ENCODE measurements at places on chromosomes 1 and 21.

GRCh38 chr1:7444363-7444762 is 326.7 kb upstream of the VAMP3 start:
- no peak for DNase-seq

GRCh38 chr1:39632682-39633417 is 6.6 kb downstream of the HEYL start:
- no peak for DNase-seq

- no peak for DNase-seq
These were observed 8.5 kb downstream of the CHD5 start for GRCh38 chr1:6171548-6172124.

DNA sequence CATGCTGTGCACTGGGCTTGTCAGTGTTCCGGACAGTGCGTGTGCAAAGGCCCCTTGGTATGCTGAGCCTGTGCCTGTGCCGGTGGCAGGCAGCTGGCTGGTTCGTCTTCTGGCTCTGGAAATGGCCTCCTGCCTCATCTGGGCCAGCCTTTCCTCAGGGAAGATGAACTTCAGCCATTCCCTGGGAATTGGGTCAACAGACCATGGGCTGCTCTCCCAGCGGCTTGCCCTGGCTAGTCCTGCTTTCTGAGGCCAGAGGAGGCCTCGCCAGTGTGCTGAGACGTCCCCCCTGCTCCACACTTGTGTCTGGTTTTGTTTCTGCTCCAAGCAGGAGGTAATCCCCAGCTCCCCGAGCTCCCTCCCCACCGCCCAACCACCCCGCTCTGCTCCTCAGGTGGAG is 32.6 kb upstream of the RD3 start:
- no peak for DNase-seq

DNA sequence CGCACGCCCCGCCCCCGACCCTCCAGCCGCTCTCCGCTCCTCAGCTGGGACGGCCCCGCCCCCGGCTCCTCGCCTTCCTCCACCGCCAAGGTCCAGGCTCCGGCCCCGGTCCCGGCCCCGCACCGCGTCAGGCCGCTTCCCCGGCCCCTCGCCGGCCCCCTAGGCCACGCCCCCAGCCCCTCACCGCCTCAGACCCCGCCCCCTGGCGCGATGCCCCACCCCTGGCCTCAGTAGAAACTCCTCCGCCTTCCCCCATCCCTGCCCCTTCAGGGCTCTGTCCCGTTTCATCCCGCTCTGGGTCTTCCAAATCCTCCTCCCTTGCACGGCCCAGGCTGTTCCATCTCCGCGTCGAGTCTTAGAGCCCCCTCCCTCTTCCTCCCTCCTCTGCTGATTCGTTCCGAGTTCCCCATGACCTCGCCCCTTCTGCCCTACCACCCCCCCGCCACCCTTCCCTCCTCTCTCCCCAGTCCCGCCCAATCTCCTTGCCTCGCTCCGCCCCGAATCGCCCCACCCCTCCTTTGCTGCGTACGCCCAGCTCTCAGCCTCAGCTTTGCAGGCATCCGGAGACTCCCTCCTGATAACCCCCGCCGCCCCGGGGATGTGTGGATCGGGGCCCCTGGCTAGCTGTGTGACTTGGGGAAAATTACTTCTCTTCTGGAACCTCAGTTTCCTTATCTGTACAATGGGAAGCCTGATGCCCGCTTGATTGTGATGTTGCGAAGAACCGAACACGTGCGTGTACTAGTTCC is 448 bp upstream of the ASAP3 start:
- peak; percentile 67 for DNase-seq

GRCh38 chr21:28742527-28742926 is 250.2 kb downstream of the LTN1 start:
- no peak for DNase-seq

GRCh38 chr1:110002695-110003094 is 18.1 kb downstream of the AHCYL1 start:
- DNase-seq = no peak

DNA sequence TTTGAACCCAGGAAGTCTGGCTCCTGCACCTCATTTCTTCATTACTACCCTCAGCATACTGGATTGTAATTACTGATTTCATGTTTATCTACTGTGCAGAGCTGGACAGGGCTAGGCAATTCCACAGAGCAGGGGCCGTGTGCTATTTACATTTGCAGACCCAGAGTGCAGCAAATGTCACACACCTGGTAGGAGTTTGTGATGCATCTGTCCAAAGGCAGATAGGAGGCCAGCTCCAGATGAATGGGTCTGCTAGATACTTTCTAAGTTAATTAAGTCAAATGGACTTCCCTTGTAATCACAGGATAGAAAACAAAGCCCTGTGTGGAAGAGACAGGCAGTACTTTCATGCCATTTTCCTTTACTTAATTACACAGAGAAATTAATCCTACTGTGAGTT is 46.2 kb downstream of the PGBD5 start:
- no peak for DNase-seq

DNA sequence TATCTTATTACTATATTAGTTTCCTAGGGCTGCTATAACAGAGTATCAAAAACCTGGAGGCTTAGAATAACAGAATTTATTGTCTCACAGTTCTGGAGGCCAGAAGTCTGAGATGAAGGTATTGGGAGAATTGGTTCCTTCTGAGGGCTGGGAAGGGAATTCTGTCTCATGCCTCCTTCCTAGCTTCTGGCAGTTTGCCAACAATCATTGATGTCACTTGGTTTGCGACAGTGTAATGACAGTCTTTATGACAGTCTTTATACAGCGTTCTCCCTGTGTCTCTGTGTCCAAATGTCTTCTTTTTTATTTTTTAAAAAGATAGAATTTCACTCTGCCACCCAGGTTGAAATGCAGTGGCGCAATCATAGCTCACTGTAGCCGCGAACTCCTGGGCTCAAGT is 15.8 kb upstream of the CENPF start:
- no peak for DNase-seq

DNA sequence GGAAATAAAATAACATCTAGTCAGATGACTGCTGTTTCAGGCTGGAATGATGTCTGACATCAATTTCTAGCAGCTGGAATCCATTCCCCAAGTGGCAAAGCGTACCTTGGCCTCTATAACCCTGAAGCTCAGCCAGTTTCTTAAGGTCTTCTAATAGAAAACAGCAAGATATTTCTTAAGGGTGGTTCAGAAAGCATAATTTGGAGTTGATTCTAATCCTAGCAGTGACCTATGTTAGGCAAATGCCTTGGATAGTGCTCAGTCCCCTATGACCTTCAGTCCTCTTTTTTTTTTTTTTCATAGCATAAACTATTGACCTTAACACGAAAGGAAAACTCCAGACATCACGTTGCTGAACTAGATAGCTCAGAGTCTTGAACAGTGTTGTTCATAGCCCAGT is 56.5 kb downstream of the LAMC2 start:
- no peak for DNase-seq

GRCh38 chr1:65827346-65827745 is 34.7 kb downstream of the PDE4B start:
- DNase-seq = no peak

GRCh38 chr1:200982071-200982945 is 41.2 kb downstream of the KIF21B start:
- no peak for DNase-seq

DNA sequence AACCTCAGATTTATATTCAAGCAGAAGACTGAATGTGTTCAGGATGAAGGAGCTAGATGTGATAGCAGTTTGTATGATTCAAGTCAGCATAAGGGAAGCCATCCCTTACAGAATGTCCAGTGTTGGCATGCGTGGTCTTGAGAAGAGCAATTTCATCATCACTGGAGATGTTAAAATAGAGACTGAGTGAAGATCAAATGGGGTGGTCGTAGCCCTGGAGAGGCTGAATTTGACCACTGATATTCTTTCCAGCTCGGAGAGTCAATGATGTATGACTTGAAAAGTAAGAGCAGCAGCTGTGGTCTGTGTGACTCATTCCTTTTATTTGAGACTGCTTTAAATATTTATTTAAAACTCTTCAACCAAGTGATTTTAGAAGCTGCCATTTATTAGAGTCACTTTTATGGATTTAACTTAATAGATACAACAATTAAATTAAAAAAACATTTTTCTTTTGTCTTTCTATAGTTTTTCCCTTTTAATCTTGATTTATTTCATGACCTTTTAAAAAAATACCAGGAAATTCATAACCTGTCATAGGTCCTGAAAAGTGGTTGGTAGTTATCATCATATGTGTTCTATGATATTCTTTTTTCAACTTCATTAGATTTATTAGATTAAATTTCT is 15.5 kb downstream of the FMN2 start:
- no peak for DNase-seq

DNA sequence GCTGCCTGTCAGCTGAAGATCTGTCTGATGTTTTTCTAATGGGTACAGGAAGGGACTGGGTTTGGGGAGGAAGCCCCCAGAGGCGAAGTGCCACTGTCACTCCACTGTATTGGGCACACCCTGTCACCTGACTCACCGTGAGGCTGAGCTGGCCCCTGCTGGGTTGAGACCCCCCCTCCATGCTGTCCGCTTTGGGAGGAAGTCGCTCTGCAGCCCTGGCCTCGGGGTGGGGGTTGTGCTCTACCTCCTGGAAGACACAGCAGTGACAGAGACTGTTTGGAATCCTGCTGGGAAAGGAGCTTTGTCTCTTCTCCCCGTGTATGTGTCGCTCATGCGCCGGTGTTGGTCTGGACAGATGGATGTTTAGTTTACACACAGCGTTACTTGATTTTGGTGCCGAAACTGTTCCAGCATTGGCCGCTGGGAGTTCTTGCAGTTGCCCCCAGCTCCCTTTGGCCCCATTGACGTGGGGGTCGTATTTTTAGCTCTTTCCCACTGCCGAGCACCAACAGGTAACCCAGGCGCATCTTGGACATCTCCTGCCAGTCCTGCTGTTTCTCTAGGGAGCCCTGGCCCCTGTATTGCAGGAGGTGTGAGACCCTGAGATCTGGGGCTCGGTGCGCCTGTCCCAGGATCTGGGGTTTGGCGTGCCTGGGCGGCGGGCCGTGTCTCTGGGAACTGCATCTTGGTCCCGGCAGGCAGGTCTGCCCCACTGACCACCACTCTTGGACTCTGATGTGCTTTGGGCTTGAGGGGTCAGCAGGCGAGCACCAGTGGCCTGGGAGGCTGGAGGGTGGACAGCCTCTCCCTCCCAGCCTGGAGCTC is 30.3 kb downstream of the SLX9 start:
- DNase-seq = no peak

DNA sequence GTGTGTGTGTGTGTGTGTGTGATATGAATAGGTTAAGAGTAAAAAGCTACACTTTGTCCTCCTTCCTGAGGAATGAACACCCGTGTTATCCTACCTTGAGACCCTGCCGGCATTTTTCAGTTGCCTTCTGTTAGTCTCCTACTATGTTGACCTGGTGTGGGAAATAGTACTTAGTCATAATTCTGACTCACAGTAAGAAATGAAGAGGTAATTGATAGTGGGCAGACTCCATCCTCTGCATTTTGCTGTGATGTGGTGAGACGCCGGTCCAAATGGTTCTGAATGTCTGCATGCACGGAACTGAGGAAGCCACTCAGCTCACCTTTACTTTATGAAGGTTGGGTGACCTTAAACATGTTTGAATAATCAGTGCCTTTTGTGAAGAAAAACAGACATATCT is 12.6 kb downstream of the CD101 start:
- DNase-seq = no peak

- DNase-seq = no peak
These were observed 21.3 kb downstream of the VAV3 start for GRCh38 chr1:107943694-107944093.

GRCh38 chr1:24236789-24237371 is 49.8 kb upstream of the IFNLR1 start:
- no peak for DNase-seq

DNA sequence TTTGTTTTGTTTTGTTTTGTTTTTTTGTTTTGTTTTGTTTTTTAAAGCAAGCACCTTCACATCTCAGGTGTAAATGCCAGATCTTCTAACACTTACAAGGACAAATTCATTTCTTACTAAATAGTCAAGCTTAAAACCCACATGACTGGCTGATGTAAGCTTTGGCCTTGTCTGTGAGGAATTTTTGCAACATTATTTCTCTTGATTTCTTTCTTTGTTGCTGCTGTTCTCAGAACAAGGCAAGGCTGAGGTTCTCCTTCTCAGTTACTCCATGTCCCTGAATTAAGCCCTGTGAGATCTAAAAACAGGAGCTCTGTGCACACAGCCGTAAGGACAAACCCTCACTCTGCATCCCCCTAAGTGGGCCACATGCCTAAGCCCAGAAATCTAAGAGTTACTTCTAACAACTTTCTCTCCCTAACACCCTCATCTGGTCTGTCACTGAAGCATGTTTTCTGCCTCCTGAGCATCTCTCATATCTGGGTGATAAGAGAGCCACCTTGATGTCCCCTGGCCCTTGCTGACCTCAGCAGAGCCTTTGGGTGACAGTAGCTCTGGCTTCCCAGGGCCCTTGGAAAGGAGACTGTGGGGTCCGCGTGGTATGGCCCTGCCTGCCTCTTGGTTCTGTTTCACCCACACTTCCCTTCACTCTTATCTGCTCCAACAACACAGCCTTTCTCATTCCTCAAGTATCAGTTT is 81.2 kb upstream of the HOOK1 start:
- DNase-seq = no peak

DNA sequence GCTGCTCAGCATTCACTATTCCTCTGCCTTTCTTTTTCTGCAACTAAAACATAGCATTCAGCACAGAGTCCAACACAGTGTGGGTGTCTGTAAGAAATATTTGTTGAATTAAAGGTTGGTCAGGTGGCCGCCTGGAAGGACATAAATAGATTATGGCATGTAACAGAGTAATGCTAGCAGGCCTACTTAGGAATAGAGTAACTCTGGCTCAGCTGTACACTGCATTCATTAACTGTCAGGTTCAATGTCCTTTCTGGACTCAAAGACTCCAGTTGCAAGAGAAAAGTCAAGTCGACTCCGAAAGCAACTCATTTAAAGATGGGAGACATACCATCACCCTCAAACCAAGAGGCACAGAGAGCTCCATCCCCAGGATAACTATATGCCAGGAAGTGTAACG is 116.0 kb downstream of the LMX1A start:
- DNase-seq = no peak

GRCh38 chr1:10538646-10539355 is 64.1 kb downstream of the PEX14 start:
- no peak for DNase-seq

DNA sequence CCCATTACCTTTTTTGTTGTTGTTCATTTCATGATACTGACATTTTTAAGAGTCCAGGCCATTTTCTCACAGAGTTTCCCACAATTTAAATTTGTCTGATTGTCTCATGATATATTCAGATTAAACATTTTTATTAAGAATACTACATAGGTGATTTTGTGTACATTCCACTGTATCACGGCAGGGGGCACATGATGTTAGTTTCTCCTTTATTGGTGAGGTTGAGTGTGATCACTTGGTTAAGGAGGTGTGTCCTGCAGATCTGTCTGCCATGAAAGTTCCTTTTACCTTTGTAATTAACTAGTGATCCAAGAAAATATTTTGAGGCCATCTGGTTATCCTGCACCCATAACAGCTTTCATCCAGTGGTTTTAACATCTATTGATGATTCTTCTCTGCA is 11.8 kb downstream of the RTCA start:
- no peak for DNase-seq

GRCh38 chr21:25558123-25558522 is 49.2 kb downstream of the MRPL39 start:
- no peak for DNase-seq

GRCh38 chr1:240363315-240363714 is 248.6 kb downstream of the GREM2 start:
- no peak for DNase-seq

All from stimulated activated CD8-positive, alpha-beta memory T cell treated with anti-CD3 and anti-CD28 coated beads, Interleukin-7, amount 100 ng/mL, for 1 hour (primary cell).